ENCODE measurements at places on chromosomes 1 and 21.

- DNase-seq: no peak
Measured at GRCh38 chr1:28934676-28935075, 20.3 kb downstream of the EPB41 start.

- DNase-seq: no peak
Measured at GRCh38 chr1:167750641-167751040, 28.9 kb downstream of the MPZL1 start.

DNA sequence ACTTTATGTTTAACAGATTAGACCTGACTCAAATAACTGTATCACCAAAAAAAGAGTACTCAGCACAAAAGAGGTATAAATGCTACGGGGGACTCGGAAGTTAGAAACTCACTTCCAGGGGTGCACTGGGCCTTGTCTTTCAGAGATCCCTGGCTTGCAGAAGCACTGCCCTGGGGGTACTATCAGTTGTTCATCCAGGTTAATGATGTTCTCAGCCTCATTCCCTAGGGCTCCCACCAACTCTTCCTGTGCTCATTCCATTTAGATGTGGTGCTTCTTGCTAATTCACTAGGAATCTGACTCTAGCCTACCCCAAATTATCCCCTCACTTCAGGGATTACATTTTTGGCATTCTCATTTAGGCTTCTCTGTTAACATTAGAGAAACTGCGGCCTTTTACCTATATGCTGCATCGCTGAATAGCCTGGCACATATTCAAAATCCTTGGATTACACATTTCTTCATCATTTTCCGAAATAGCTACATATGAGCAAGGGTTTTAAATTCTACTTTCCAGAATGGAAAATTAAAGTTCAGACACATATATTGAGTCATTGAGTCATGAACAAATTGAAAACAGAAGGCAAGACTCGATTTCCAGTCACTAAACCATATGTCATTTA is 338.5 kb downstream of the KCTD3 start:
- no peak for DNase-seq

GRCh38 chr1:10257851-10258250 is 47.5 kb downstream of the KIF1B start:
- DNase-seq: no peak

DNA sequence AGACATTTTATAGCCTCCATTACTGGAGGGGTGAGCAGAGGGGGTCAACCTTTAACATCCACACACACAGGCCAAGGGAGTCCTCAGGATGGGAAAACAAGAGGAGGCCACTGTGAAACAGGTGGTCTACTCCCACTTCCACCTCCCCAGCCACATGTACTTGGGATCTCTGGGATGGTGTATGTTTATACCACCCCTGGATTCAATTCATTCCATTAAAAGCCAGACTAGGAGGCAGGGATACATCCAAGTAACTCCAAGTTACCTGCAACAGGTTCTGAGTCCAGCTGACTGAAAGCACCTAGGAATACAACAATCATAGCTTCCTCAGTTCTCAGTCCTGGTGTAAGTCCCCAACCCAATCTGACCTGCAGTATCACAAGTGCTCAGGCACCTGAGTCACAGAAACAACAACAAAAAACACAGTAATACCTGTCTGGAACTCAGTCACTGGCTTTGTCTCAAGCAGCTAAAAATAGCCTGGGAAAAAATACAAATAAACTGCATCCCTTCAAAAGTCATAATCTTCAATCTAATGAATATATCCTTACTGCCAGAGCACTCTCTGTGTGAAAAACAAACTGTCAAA is 9.8 kb downstream of the ERI3 start:
- DNase-seq: no peak

DNA sequence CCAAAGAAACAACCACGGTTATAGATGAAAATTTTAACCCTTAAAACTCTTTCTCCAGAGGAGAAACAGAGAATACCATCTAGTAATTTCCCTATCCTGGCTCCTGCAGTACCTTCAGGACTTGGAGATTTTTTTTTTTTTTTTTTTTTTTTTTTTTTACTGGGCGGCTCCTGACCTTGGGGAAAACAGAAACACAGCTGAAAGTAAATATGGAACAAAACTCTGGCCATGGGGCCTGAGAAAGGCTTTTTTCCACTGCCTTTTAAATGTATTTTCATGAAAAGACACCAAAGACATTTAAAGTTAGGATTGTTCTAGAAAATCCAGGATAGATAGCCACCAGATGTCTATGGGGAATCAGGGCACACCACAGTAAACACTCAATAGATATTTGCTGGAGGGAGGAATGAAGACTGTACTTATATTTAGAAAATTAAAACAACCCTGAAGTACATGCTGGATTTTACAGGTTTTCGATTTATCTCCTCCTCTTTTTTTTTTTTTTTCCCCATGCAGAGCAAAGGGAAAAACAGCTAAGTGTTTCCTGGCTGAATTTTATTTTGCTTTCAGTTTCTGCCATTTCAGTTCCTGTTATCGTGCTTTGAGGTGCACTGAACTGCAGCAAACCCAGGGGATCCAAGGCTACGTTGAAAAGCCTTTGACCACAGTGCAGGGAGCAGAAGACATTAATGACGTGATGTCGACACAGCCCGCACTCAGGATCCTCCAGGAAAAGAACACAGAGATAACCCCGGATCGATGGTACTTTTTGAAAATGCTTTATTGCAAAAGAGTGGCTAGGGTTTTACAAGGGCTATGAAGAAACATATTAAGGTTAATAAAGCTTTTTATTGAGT is 35.7 kb upstream of the CNN3 start:
- no peak for DNase-seq

DNA sequence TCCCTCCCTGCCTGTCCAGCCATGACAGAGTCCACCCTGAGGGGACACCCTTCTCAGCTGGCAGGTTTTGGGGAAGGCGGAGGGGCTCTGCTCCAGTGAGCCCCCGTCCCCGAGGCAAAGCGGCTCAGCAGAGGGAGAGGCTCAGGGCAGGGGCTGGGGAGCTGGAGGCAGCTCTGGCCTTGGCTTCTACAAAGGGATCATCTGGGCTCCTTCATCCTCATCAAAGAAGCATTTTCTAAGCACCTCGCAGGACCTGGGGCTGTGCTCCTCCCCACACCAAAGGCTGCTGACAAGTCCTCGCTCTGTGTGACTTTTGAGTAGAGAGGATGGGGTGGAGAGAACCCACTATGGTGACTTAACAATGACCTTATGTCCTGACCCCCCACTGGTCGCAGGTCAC is 21.0 kb upstream of the CLSTN1 start:
- DNase-seq: no peak

- DNase-seq: no peak
Measured at GRCh38 chr1:159795534-159795933, 6.6 kb upstream of the FCRL6 start.

All from activated T-helper 9 cell treated with anti-CD3 and anti-CD28 coated beads, Interleukin-2, amount 50 U/mL, for 16 hours (primary cell).